Ascending aorta (tissue), 2 donors: ENCODE measurements at places on chromosomes 1 and 21.

DNA sequence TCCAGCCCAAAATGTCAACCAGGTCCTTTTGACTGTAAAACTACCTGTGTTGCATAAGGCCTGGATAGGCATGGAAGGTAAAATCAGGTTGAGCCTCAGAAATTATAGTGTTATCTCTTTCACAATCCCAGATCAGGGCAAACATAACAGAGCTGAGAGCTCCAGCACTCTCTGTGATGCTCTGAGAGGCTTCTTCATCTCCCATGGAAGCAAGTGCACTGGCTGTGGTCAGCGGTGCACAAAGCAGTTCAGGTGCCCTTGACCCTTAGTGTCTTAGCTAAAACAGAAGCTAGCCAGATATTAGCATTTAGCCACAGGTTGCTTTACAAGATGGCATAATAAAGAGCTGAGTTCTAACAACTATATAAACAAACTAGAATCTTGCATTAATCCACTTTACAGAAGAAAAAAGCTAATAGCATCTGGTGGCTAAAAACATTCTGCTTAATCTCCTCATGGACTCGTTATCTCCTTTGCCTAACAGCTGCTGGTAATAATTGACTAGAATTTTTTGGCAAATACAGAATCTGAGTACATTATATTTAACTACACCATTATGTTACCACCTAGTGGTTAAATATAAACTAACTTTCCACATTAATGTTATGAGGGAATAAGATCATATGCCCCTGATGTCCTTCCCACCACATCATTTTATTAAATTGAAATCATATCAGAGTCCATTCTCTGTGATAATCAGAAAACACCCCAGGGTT, 25.6 kb upstream of the POGK start:
- no peak for DNase-seq

DNA sequence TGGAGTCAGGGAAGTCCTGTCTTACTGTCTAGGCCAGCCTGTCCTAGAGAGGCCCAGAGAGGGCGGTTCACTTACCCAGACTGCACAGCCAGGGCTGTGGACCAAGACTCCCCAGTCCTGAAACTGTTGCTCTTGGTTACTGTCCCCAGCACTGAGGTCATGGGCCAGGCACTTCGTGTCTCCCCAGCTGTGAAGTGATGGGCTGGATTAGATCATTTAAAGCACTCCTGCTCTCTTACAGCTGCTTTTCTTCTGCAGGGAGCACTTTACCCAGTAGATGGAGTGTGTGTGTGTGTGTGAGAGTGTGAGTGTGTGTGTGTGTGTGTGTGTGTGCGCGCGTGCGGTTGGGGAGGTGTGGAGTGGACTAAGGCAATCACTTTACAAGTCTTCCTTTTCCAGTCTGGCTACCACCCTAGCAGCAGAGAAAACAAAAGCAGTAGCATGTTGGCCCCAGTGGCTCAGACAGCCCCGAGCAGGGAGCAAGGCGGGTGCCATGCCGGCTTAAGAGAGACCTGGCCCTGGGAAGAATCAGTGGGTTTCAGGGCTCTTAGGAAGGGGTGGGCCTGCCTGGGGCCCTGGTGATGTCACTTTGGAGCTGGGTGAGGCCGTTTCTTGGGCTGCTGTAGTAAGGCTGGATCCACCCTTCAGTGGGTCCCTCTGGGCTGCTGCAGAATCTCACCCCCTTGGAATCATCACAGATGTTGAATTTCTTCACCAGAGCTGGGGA, 2.4 kb downstream of the SPSB1 start:
- no peak for DNase-seq

DNA sequence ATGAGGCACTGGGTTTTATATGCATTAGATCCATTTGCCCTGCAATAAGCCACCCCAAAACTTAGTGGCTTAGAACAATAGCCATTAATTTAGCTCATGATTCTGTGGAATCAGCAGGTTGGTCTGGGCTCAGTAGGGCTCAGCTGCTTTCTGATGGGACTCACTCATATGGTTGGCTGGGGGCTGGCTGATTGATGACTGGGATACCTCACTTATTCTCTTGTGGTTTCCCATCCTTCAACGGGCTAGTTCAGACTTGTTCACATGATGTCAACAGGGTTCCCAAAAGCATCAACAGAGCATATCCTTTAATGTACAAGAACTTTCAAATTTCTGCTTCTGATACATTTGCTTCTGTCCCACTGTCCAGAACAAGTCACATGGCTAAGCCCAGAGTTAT, 43.2 kb downstream of the DNM3 start:
- DNase-seq, result no peak

- no peak for DNase-seq
Observed at GRCh38 chr1:4086921-4087320, 186.8 kb upstream of the C1orf174 start.
